Left ventricle myocardium inferior (tissue), 1 donor: ENCODE measurements at places on chromosomes 7 and 10. TPM values are rescaled to one million over a fixed set of nuclear protein-coding genes. Genes with fewer than 3 reads are reported as not detected.

GRCh38 chr7:39271402-39271801, 293.7 kb downstream of the POU6F2 start:
- no peak overlapping the region for H3K4me3 ChIP-seq
- peak; percentile 33 for DNase-seq
- no peaks in the 10 kb centered on the region for H3K36me3 ChIP-seq
- no peaks in the 10 kb centered on the region for H3K4me1 ChIP-seq
- H3K27ac ChIP-seq = no peak overlapping the region

GRCh38 chr10:75438275-75438674, 6.9 kb downstream of the LRMDA start:
- no peak for DNase-seq
- peaks cover 18% of the 10 kb centered on the region for H3K4me1 ChIP-seq
- H3K27me3 ChIP-seq = no peaks in the 10 kb centered on the region

DNA sequence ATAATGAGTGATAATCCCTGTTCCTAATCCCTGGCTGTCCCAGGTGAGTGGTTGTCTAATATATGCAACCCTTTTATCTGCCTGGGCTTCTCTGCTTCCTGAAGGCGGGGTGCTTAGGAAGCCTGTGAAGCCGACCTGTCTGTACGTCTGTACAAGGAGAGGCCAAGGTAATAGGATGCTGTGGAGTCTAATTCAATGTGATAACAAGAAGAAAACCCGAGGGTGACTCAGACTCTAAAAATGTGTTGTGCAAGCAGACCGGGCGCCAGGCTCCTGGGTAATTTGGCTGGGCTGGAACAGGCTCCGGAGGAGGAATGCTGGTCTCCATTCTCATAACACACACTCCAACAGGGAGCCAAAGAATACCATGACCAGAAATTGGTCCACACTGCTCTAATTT, 43.6 kb downstream of the THNSL1 start:
- H3K4me1 ChIP-seq = peaks cover 9% of the 10 kb centered on the region
- no peak overlapping the region for H3K27ac ChIP-seq
- no peaks in the 10 kb centered on the region for H3K27me3 ChIP-seq
- no peak overlapping the region for H3K4me3 ChIP-seq
- H3K36me3 ChIP-seq = no peaks in the 10 kb centered on the region

DNA sequence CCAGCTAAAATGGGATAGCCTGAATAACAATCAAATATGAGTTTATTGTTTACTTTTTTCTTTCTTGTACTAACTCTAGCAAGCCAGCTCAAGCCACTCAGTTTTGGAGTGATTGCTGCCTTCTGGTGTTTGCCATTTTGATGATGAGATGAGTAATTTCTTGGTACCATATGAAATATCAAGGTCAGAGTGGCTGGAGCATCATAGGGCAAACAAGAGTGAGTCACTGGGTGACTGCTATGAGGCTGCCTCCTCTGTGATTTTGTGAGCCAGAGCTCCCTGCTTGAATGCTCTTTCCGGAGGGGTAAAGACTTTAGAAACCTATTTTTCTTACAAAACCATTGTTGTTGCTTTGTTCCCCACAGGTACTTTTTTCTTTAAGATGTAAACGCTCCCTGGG, 295.6 kb downstream of the PRKG1 start:
- no peak overlapping the region for H3K4me3 ChIP-seq
- H3K27ac ChIP-seq = no peak overlapping the region
- H3K36me3 ChIP-seq = no peaks in the 10 kb centered on the region
- DNase-seq = no peak
- no peaks in the 10 kb centered on the region for H3K27me3 ChIP-seq

DNA sequence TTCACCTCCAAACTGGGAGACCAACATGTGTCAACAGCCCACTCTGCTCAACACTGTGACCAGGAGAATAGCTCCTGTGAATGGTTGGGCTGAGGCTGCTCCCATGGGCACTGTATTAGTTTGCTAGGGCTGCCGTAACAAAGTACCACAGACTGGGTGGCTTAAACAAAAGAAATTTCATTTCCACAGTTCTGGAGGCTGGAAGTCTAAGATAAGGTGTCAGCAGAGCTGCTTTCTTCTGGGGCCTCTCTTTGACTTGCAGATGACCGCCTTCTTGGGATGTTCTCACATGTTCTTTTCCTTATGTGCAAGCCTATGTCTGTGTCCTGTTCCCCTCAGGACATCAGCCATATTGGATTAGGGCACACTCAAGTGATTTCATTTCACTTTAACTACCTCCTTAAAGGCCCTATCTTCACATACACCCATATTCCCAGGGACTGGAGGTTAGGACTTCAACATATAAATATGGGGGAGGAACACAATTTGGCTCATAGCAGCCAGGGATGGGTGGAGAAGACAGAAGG, 90.3 kb downstream of the CPED1 start:
- H3K27me3 ChIP-seq = no peaks in the 10 kb centered on the region
- no peaks in the 10 kb centered on the region for H3K36me3 ChIP-seq
- H3K4me1 ChIP-seq = peaks cover 40% of the 10 kb centered on the region
- no peak overlapping the region for H3K27ac ChIP-seq
- no peak for DNase-seq

DNA sequence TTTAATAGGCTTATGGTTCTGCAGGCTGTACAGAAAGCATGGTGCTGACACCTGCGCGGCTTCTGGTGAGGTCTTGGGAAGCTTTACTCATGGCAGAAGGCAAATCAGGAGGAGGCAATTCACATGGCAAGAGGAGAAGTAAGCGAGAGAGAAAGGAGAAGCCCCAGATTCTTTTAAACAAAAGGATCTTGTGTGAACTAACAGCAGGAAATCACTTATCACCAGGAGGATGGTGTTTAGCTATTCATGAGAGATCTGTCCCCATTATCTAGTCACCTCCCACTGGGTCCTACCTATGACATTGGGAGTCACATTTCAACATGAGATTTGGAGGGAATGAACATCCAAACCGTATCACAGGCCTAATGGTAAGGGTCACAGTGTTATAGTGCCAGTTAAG, 678.0 kb upstream of the KCND2 start:
- no peak overlapping the region for H3K4me3 ChIP-seq
- DNase-seq = no peak
- no peaks in the 10 kb centered on the region for H3K4me1 ChIP-seq
- H3K27me3 ChIP-seq = no peaks in the 10 kb centered on the region
- H3K36me3 ChIP-seq = no peaks in the 10 kb centered on the region

DNA sequence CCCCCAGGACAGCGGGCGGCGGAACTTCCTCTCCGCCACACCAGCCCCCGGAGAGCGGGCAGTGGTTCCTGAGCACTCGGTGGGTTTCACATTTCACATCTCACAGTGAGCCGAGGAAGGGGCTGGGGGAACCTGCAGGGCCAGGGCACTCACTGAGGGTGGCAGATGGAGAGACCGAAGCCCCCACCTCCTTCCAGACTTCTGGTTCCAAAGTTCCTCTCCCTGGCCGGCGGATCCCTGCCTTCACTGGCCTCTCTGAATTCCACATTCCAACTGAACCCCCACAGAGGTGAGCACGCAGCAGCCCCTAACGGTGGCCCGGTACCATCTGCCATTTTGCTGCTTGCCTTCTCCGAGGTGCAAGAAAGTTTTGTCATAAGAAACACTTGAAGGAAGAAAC, 461.0 kb downstream of the PTPRN2 start:
- no peak for DNase-seq
- peak overlapping the region; percentile 48 for H3K4me3 ChIP-seq
- H3K27ac ChIP-seq = peak overlapping the region; percentile 30
- H3K27me3 ChIP-seq = no peaks in the 10 kb centered on the region
- H3K4me1 ChIP-seq = no peaks in the 10 kb centered on the region
- no peaks in the 10 kb centered on the region for H3K36me3 ChIP-seq

- H3K27me3 ChIP-seq = no peaks in the 10 kb centered on the region
- H3K27ac ChIP-seq = no peak overlapping the region
- H3K36me3 ChIP-seq = peaks cover 5% of the 10 kb centered on the region
- H3K4me3 ChIP-seq = no peak overlapping the region
- no peak for DNase-seq
- H3K4me1 ChIP-seq = peaks cover 100% of the 10 kb centered on the region
Measured at GRCh38 chr7:139758388-139758787, 19.4 kb downstream of the HIPK2 start.

DNA sequence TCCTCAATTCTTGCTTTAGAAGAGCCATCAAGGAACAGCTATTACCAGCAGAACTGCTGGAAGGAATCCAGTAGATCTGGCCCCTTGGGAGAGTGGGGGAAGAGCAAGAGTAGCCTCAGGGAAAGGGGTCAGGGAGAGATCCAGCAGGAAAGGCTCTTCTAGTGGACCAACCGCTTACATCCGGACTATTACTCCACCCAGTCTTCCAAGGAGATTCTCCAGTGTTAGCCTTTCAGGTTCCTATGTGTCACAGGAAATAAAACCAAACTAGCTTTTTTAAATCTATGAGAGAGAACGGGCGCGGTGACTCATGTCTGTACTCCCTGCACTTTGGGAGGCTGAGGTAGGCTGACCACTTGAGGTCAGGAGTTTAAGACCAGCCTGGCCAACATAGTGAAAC, 34.3 kb downstream of the TET1 start:
- H3K36me3 ChIP-seq = no peaks in the 10 kb centered on the region
- peaks cover 5% of the 10 kb centered on the region for H3K4me1 ChIP-seq
- peak overlapping the region; percentile 43 for H3K27ac ChIP-seq
- H3K4me3 ChIP-seq = no peak overlapping the region
- DNase-seq = peak; percentile 24
- H3K27me3 ChIP-seq = no peaks in the 10 kb centered on the region

GRCh38 chr10:71161425-71161824, 50.9 kb upstream of the UNC5B start:
- no peaks in the 10 kb centered on the region for H3K4me1 ChIP-seq
- no peak for DNase-seq
- H3K4me3 ChIP-seq = no peak overlapping the region
- H3K36me3 ChIP-seq = no peaks in the 10 kb centered on the region

DNA sequence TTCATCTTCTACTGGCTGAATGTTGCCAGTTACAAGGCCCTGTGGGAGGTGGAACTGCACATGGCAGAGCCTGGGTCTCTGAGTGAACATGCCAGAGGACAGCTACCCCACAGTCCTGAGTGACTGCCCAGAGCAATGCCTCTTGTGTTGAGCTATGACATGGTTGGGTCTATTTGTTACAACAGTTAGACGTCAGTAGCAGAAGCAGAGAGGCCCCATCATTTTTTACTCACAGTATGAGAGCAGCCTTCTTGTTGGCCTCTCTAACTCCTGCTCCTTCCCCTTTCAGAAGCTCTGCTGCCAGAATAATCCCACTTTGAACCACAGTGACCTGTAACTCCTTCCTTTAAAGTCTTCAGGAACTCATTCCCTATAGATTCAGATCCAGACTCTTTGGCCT, 30.8 kb upstream of the NRP1 start:
- H3K27me3 ChIP-seq = no peaks in the 10 kb centered on the region
- no peaks in the 10 kb centered on the region for H3K36me3 ChIP-seq
- no peak overlapping the region for H3K4me3 ChIP-seq
- H3K27ac ChIP-seq = no peak overlapping the region
- no peak for DNase-seq
- no peaks in the 10 kb centered on the region for H3K4me1 ChIP-seq

- no peaks in the 10 kb centered on the region for H3K27me3 ChIP-seq
- peaks cover 11% of the 10 kb centered on the region for H3K36me3 ChIP-seq
- H3K4me3 ChIP-seq = peak overlapping the region; percentile 75
Measured at GRCh38 chr10:68526634-68527307, 552 bp downstream of the SLC25A16 start.

DNA sequence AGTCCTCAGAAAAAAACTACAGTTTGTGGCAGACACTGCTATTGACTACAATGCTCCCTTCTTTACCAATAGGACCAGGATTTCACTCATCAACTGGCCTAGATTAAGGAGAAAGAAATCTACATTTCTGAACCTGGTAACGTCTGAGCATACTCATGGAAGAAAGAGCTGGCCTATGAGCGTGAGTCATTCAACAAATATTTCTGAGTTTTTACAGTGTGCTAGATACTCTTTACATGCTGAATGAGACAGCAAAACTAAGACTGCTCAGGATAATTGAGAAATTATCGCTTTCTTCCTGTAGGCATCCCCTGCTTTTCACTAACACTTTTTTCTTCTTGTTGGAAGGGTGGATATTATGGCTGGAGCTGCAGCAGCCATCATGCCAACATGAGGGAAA, 609.7 kb downstream of the TNS3 start:
- no peaks in the 10 kb centered on the region for H3K27me3 ChIP-seq
- no peaks in the 10 kb centered on the region for H3K36me3 ChIP-seq
- no peak for DNase-seq
- H3K27ac ChIP-seq = no peak overlapping the region
- H3K4me1 ChIP-seq = no peaks in the 10 kb centered on the region

- DNase-seq = no peak
- no peaks in the 10 kb centered on the region for H3K27me3 ChIP-seq
- no peak overlapping the region for H3K27ac ChIP-seq
- H3K36me3 ChIP-seq = peaks cover 3% of the 10 kb centered on the region
Measured at GRCh38 chr10:77859200-77859864, 67.2 kb downstream of the DLG5 start.

- H3K27me3 ChIP-seq = peaks cover 9% of the 10 kb centered on the region
- no peak for DNase-seq
- no peak overlapping the region for H3K27ac ChIP-seq
- H3K4me1 ChIP-seq = no peaks in the 10 kb centered on the region
- H3K4me3 ChIP-seq = no peak overlapping the region
Measured at GRCh38 chr7:148146346-148146745, 444.2 kb upstream of the C7orf33 start.

GRCh38 chr7:46432708-46433107, 511.6 kb upstream of the IGFBP3 start:
- DNase-seq = no peak
- no peak overlapping the region for H3K4me3 ChIP-seq
- no peak overlapping the region for H3K27ac ChIP-seq
- H3K27me3 ChIP-seq = no peaks in the 10 kb centered on the region
- no peaks in the 10 kb centered on the region for H3K36me3 ChIP-seq
- no peaks in the 10 kb centered on the region for H3K4me1 ChIP-seq

GRCh38 chr10:70991140-70992124, 103.1 kb upstream of the PCBD1 start:
- no peak overlapping the region for H3K27ac ChIP-seq
- H3K27me3 ChIP-seq = peaks cover 17% of the 10 kb centered on the region
- no peaks in the 10 kb centered on the region for H3K4me1 ChIP-seq
- no peak for DNase-seq
- H3K36me3 ChIP-seq = no peaks in the 10 kb centered on the region
- no peak overlapping the region for H3K4me3 ChIP-seq

SMKR1 gene
- not detected for total RNA-seq

PIK3CG gene
- total RNA-seq = 1.7 TPM

ATP5F1C gene
- total RNA-seq = 743 TPM

AKR1D1 gene
- total RNA-seq = not detected

ZSCAN25 gene
- total RNA-seq = 9.0 TPM

SYT15B gene
- total RNA-seq = 0.93 TPM

KNDC1 gene
- 0.11 TPM for total RNA-seq
